NCI-H2081 treated with DMSO at 0.1 percent for 48 hours (cell line): ENCODE measurements at places on chromosomes 2 and 18.

GRCh38 chr2:20976527-20976926 is 67.3 kb downstream of the APOB start:
- no peak for DNase-seq

DNA sequence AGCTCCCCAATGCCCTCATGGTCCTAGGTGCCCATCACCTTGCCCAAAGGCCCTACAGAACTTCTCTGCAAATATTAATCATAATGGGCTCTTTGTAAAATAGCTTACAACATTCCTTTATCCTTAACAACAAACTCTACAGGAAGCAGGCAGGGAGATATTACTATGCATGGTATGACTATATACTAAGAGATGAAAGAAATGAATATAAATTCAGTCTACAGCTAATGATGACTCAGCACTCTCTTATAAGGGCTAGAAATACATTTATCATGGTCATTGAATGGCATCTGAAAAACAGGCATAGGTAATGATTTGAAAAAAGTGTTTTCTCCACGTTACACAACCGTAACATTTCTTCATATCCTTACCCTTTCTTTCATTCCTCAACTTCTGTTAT is 254.8 kb upstream of the DSEL start:
- no peak for DNase-seq

DNA sequence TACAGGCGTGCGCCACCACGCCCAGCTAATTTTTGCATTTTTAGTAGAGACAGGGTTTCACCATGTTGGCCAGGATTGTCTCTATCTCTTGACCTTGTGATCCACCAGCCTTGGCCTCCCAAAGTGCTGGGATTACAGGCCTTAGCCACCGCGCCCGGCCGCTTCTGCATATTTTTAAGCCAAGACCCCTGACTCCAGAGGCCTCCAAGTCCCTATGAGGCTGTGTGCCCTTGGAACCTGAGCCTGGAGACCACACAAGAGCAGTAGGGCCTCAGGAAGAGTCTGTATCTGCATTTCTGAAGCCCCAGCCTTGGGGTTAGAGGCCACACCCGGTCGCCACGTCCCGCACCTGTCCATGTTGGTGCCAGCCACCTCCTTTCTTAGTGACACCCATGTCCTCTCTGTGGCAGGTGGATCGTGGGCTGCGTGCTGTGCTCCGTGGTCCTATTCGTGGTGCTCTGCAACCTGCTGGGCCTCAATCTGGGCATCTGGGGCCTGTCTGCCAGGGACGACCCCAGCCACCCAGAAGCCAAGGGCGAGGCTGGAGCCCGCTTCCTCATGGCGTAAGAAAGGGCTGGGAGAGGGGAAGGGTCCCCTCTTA is 5.3 kb downstream of the PROM2 start:
- no peak for DNase-seq

DNA sequence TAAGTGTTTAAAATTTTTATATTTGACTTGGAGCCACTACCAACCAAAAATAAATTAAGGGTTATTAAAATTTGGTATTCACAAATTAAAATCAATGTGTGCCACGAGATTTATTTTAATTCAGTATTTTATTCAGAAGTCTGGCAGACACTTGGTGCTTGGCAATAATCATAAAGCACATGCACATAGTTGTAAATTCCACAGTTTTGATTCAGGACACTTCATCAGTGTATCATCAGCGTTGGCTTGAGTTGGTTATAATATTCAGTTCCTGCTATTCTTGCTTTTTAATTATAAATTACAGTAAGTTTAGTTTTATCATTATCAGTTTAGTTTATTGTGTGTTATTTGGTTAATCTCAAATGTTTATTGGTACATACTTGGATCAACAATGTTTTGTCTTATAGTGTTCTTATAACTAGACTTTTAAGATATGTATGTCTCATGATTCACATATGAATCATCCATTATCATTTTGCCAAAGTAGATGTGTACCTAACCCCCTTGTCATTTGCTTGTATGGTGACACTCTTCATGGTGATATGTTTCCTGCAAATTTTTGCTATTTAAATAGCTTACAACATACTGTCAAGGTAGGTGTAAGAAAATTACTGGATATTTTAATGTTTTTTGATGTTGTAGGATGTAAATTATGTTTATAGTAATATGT is 237.9 kb downstream of the BABAM2 start:
- no peak for DNase-seq

GRCh38 chr2:149587220-149587949 is at the start of gene MMADHC:
Gene MMADHC (minus strand): TSS chr2:149587775. CDS start chr2:149587097, 678 bp downstream.
- DNase-seq, result peak; percentile 91

DNA sequence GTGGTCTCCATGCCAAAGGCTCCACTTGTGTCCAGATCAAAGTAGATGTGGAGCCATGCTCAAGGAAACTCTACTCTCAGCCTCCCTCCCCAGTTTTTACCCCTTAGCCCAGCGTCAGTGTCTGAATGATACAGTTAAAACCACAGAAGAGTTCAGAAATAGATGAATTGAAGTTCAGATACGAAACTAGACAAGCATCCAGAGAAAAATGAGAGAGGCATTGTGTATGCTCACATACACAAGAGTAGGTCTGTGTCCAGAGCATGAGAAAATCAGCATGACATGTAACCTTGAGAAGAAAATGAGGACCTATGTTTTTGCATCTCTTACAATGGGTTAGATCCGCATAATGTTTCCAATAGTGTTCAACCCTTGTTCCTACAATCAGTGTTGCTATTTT is 612.8 kb upstream of the PKDCC start:
- no peak for DNase-seq

- no peak for DNase-seq
These were observed 22.0 kb downstream of the AP1S3 start for GRCh38 chr2:223815186-223815883.

DNA sequence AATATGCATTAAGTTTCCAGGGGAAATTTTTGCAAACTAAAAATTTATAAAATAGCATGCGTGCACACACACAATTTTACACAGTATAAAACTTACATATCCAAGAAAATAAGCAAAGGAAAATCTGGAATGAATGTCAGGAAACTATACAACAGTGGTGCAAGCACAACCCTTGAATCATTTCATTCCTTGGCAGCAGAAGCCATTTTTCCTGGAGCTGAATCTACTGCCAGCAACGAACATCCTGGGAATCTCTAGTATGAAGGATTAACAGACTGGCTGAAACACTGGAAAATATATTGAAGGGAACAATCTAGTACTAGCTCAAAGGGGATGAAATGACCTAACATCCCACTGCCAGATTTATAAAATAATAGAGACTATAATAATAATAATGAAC is 235.3 kb downstream of the DYM start:
- no peak for DNase-seq

DNA sequence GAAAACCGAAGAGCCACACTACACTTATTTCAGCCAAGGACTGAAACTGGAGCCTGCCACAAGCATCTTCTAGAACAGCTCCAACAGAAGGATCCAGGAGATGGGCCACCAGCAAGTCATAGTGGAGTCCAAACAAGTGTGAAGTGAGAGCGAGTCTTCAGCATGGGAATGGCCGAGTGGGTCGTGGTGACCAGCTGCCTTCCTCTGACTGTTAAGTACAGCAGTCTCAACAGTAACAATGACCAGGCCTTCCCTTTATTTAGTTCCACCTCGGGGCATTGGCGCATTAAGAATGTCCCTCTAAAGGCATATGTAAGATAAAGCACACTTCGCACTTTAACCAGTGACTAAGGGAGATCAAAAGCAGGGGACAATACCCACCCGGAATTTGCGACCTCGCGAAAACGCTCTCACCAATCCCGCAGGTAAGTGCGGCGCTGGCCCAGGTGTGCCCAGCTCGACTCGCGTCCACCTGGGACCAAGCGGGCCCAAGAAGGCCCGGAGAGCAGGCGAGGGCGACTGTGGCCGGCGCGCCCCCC is 1.1 kb downstream of the L3MBTL4 start:
- no peak for DNase-seq

DNA sequence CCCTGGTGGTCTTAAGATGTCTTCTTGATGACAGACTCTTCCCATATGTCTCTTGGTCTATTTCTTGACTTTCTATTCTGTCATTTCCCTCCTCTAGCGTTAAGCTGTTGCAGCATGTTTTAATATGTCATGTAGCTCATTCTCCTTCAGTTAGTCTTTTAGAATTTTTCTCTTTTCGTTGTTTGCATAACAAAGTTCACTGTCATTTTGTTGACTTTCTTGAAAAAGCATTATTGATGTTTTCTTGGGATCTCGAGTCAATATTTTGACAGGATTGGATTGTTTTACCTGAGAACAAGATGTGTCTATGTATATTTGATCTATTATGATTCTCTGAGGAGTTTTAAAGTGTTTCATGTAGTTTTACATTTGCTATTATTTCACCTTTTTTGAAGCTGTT is 24.8 kb downstream of the SOCS6 start:
- no peak for DNase-seq
